Brain (organoid and tissue), 16 donors: ENCODE measurements at places on chromosomes 6 and 20.

GRCh38 chr6:5173810-5174209 lies 86.9 kb downstream of the LYRM4 start:
- no peak for DNase-seq

GRCh38 chr6:42338744-42339222 lies 112.9 kb downstream of the TRERF1 start:
- no peak for DNase-seq

- peak; percentile 92 for DNase-seq
Observed at GRCh38 chr6:148440877-148441453, 98.3 kb downstream of the SASH1 start.

DNA sequence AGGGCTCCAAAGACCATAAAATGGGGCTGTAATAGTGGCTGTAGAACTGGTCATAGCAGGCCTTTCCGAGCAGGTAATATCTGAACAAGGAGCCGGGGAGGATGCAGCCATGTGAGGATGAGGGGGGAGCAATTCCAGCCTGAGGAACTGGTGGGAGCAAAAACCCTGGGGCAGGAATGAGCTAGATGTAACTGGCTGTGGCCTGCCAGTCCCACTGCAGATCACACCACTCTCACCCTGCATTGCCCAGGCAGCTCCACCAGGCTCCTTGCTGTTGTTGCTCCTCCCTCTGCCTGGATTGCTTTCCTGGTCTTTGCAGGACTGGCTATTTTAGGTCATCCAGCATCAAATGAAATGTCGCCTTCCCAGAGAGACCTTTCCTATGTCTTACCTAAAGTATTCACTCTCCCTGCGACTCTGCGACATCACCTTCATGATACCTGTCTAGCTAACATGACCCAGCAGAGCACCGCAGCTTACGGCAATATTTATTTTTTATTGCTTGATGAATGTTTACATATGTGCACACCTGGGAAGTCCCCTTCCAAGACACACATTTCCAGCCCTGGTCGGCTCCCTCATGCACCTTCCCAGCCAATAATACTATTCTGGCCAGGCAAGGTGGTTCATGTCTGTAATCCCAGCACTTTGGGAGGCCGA lies 2.4 kb upstream of the ZFP64 start:
- DNase-seq: no peak

GRCh38 chr6:37695857-37696219 lies 1.8 kb downstream of the MDGA1 start:
- DNase-seq: no peak

DNA sequence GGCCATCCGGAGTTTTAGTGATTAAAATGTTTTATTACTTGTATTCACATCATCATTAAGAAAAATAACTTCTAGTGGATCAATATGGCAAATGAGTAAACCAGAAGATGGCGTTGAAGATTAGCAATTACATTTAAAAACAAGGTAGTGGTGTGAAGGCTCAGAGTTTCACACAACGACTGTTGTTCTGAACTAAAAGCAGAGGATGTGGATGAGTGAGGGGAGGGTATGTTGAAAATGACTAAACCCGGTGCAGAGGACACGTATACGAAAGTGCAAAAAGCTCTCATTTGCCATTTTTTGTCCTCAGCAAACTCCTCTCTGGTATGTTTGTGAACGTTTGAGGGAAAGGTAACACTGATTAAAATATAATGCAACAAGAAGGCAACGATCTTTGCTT lies 1.9 kb upstream of the IRF4 start:
- DNase-seq: no peak

DNA sequence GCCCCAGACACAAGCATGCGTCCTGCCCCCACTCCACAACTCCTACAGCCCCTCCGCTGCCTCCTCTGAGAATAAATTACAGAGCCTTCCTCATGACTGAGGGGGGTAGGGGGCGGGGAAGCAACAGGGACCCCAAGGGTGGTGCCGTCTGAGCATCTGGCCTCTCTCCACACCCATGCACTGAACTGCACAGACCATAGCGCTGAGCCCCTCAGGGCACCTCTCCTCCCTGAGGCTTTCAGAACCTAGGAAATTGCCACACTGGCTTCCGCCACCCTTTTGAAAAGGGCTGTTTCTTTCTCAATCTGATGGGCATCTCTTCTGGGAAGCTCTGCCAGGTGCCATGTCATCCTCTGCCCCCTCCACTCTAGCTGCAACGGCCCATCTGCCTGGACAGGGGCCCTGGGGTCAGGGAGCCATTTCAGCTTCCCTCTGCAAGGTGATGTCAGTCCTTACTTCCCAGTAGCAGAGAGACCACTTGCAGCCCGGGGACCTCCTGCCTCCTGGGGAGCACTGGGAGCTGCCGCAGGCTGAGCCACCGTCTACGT lies 2.5 kb downstream of the CST7 start:
- no peak for DNase-seq

- DNase-seq: peak; percentile 7
Observed at GRCh38 chr6:134795691-134796090, 154.2 kb downstream of the ALDH8A1 start.

DNA sequence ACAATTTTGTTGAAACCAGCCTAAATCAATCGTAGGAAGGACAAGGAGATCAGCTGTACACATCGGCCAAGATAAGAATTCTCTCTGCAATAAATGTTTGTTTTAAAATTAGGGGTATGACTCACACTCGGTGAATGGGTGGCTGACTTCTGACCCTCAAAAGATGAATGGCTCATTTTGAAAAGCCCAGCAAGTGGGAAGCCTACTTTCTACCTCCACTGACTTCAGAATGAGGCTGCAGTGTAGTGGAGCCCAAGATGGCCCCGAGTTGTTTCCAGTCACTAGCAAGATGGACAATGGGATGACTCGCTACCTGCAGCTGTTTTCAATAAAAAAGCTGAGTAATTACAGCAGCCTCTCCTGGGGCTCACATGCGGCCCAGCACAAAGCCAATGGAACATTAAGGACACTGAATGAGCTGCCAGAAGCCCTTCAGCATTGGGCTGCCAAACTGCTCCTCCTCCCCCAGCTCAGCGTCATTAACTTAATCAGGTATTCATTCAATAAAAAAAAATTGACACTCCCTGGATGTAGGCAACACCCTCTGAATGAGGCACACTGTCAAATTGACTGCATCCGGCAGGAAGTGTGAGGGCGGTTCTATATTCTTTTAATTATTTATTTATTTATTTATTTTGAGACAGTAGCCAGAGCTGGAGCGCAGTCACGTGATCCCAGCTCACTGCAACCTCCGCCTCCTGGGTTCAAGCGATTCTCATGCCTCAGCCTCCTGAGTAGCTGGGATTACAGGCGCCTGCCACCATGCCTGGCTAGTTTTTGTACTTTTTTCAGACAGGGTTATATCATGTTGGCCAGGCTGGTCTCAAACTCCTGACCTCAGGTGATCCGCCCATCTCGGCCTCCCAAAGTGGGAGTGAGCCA lies 107.3 kb downstream of the GMPR start:
- no peak for DNase-seq

- DNase-seq: no peak
Observed at GRCh38 chr6:45054610-45055009, 273.5 kb upstream of the RUNX2 start.

DNA sequence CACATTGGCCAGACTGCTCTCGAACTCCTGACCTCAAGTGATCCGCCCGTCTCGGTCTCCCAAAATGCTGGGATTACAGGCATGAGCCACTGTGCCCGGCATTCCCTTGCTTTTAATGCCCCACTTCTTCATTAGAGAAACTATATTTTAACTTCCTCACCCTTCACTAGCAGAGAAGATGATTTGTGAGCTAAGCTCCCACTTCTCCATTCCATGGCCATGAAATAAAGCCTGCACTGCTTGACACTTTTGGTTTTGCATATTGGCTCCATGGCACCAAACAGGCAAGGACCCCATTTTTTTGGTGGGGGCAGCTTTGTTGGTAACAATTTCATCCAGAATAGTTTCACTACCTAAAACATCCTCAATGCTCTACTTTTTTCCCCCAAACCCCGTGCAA lies 145.3 kb downstream of the TFAP2B start:
- no peak for DNase-seq

DNA sequence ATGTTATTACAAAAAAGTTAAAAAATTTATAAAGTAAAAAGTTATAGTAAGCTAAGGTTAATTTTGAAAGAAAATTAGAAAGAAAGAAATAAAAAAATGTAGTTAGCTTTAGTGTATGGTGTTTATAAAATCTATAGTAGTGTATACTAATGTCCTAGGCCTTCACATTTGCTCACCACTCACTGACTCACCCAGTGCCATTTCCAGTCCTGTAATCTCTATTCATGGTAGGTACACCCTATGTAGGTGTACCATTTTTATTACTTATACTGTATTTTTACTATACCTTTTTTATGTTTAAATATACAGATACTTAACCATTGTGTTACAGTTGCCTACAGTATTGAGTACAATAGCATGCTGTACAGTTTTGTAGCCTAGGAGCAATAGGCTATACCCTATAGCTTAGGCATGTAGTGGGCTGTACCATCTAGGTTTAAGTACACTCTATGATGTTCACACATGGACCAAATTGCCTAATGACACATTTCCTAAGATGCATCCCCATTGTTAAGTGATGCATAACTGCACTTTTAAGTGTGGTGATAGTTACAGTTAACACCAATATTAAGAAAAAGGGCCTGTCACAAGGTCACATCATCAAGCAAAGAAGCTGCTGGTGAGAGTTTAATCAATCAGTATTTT lies 8.0 kb downstream of the CD2AP start:
- DNase-seq: no peak

DNA sequence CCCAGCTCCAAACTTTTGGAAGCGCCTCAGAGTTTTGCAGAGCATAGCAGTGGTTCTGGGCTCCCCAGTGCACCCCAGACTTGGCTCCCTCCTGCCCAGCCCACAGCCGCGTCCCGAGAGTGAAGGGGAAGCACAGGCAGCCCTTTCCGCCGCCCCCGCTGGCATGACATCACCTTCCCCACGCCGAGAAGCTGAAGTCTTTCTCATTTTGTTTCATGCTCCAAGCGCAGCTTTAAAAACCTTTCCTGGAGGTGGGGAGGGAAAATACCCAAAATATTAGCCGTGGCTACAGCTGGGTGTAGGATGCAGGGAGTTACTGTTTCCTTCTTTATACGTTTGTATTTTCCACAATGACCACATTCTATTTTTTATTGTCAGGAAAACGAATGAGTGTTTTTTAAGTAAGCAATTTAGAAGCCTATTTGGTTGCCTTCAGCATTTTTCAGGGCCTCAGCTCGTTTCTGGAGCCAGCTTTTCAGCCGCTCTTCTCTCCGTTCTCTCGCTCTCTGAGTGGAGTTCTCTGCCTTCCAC lies 72.9 kb downstream of the SNX5 start:
- DNase-seq: peak; percentile 26

GRCh38 chr20:17909869-17910321 lies 58.7 kb downstream of the SNX5 start:
- DNase-seq: no peak

DNA sequence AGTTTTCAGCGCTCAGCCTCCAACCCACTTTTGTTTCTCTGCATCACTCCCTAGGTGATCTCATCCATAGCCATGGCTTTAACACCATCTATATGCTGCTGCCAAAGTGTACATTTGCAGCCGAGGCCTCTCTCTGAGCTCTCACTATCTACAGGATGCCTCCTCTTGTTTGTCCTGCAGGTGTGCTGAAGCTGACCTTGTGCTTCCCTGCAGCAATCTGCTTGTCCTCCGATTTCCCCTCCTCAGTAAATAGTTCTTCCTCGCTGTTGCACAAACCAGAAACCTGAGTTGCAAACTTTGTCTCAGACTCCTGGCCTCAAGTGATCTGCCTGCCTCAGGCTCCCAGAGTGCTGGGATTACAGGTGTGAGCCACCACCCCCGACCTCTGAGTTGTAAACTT lies 3.7 kb upstream of the TXNDC5 start:
- DNase-seq: no peak

GRCh38 chr6:88045521-88046136 lies 2.0 kb upstream of the SPACA1 start:
- DNase-seq: no peak

DNA sequence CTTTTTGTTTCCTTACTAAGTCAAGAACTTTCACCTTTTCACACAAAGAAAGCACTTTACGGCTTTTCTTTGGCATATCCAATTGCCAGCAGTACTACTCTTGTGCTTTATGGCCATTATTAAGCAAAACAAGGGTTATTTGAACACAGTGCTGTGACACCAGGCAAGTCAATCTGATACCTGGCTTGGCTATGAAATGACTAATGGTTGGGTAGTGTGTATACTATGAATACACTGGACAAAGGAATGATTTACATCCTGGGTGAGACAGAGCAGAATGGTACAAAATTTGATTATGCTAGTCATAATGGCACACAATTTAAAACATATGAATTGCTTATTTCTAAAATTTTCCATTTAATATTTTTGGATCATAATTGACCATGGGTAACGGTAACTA lies 22.1 kb upstream of the ADGRF1 start:
- no peak for DNase-seq

- no peak for DNase-seq
Observed at GRCh38 chr6:14638435-14638905, 520.9 kb downstream of the CD83 start.

DNA sequence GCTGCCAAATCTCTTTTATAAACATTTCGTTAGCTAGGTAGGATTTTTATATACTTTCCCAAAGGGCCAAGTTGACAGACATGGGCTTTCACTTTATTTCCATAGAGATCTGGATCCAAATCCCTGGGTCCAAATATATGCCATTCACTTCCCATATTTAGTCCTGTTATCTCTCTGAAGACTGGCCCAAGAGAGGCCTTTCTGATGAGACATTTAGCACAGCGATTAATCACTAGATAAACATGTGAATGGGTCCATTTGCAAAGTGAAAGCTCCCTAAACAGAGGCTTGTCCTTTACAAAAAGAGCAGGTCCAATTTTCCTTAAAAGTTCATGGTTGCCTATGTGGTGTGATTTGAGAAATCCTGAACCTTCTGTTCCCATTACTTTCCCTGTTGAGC lies 132.6 kb downstream of the TRMT11 start:
- no peak for DNase-seq

DNA sequence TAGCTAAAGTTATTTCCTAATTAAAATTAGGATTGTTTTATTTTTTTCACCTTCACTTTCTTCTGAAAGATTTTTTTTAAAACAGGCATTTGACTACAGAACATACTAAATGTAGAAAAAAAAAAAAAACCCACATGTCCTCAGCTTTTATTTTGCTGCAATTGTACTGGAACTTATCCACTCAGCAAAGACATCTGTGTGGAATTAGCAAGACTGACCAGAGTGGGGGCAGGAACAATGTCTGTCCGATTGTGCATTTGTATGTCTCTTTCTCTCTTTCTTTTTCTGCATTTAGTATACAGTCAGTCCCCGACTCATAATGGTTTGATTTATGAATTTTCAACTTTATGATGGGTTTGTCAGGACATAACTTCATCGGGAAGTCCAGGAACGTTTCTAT lies 77.3 kb downstream of the CHD6 start:
- DNase-seq: no peak

- DNase-seq: no peak
Observed at GRCh38 chr6:155313602-155314091, 637 bp downstream of the TFB1M start.

DNA sequence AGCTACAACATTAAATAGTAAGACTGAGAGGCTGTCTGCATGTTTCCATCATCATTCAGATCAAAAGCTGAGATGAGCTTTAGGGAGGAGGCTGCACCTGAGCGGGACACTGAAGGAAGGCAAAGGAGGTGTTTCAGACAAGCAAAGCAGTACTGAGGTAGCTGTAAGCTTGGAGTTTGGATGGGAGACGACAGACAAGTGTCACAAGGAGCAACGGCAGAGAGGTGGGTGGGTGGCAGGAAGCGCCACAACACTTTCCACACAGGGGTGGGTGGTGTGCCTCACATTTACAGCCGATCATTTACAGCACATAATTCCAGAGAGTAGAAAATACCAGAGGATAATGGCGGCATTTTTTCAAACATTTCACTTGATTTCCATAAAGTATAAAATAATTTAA lies 205.5 kb upstream of the SHLD1 start:
- no peak for DNase-seq
